ENCODE measurements at places on chromosomes 12 and 14. TPM values are rescaled to one million over a fixed set of nuclear protein-coding genes. Genes with fewer than 3 reads are reported as not detected.

Gene PLEKHH1
- 0.38 TPM for total RNA-seq

Gene NAV3
- 25.7 TPM for total RNA-seq

Gene OR6C75
- total RNA-seq, result not detected

Gene PPFIA2
- not detected for total RNA-seq

Gene TBX3
- total RNA-seq, result 3.2 TPM

Gene KRAS
- 17.4 TPM for total RNA-seq

Gene HCAR2
- not detected for total RNA-seq

Gene COX8C
- not detected for total RNA-seq

Gene KRT3
- total RNA-seq, result not detected

Gene RPL10L
- not detected for total RNA-seq

Gene PTPRQ
- total RNA-seq, result not detected

Gene ETFRF1
- 8.3 TPM for total RNA-seq

Gene TAS2R31
- total RNA-seq, result 5.1 TPM

Gene RAD9B
- total RNA-seq, result 0.38 TPM

Gene PZP
- 1.5 TPM for total RNA-seq

Gene C1S
- 2.7 TPM for total RNA-seq

Gene SYNE2
- total RNA-seq, result 39.2 TPM

Gene TMEM19
- 31.9 TPM for total RNA-seq

Gene TAS2R10
- 0.66 TPM for total RNA-seq

Gene METAP2
- 74.9 TPM for total RNA-seq

Gene LRRC74A
- total RNA-seq, result not detected

Gene HHIPL1
- total RNA-seq, result 4.4 TPM
